ENCODE measurements at places on chromosomes 5 and 9. TPM values are rescaled to one million over a fixed set of nuclear protein-coding genes. Genes with fewer than 3 reads are reported as not detected.

GRCh38 chr9:71608825-71609447, 159.4 kb downstream of the CEMIP2 start:
- H3K27me3 ChIP-seq = peaks cover 10% of the 10 kb centered on the region
- peaks cover 3% of the 10 kb centered on the region for H3K4me1 ChIP-seq
- no peak for DNase-seq
- H3K36me3 ChIP-seq = no peaks in the 10 kb centered on the region
- H3K4me3 ChIP-seq = no peak overlapping the region
- no peak overlapping the region for H3K27ac ChIP-seq

GRCh38 chr5:126591549-126591948, 3.5 kb downstream of the ALDH7A1 start:
- H3K36me3 ChIP-seq = no peaks in the 10 kb centered on the region
- H3K4me3 ChIP-seq = no peak overlapping the region
- H3K4me1 ChIP-seq = peaks cover 12% of the 10 kb centered on the region
- no peak overlapping the region for H3K27ac ChIP-seq
- peaks cover 18% of the 10 kb centered on the region for H3K27me3 ChIP-seq

DNA sequence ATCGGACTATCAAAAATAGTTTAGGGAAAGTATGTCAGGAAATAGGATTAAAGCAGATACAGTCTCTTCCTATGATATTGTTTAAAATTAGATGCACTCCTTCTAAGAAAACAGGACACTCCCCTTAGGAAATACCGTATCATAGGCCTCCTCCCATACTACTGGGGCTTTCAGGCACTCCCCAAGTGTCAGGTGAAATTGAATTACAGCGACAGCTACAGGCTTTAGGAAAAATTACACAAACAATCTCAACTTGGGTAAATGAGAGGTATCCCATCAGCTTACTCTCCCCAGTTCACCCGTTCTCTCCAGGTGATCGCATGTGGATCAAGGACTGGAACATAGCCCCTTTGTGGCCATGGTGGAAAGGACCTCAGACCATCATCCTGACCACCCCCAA, 110.4 kb upstream of the EPB41L4A start:
- peaks cover 2% of the 10 kb centered on the region for H3K27me3 ChIP-seq
- no peak overlapping the region for H3K27ac ChIP-seq
- DNase-seq = no peak
- no peaks in the 10 kb centered on the region for H3K4me1 ChIP-seq
- no peaks in the 10 kb centered on the region for H3K36me3 ChIP-seq

DNA sequence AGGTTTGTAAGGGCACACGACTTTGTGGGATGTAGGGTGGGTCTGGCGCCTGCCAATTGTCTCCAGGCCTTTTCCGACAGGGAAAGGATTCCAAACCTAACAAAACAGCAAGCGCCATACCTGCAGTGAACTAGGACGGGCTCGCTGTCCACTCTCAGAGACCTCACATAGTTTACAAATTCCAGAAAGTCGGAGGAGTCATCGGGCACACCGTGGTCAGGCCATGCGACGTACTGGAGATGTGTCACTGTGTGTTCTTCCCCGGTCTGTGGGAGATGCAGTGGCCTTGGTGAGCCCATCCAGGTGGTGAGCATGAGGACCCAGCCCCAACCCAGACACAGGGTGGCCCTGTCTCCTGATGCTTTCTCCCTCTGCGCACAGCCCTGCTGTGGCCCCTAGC, 61.3 kb upstream of the EPB41L4B start:
- DNase-seq = no peak
- H3K27ac ChIP-seq = no peak overlapping the region
- peaks cover 1% of the 10 kb centered on the region for H3K27me3 ChIP-seq

DNA sequence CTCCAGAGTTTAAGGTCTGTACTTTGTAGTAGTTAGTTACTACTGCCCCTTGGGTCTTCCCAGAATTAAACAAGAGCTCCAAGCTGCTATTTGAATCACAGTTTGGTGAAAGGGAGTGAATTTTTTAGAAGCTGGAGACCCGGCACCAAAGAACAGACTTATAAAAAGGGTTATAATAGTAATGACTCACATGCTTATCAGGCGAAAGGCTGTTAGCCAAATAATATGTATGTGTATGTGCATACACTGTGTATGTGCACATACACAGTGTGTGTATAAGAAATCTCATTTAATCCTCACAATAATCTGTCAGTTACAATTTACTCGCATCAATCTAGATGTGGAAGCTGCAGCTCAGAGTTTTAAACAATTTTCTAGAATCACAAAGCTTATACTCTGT, 59.5 kb upstream of the ITGA1 start:
- DNase-seq = no peak
- H3K4me3 ChIP-seq = no peak overlapping the region
- no peaks in the 10 kb centered on the region for H3K27me3 ChIP-seq
- H3K27ac ChIP-seq = no peak overlapping the region
- H3K36me3 ChIP-seq = peaks cover 29% of the 10 kb centered on the region
- peaks cover 35% of the 10 kb centered on the region for H3K4me1 ChIP-seq

- peaks cover 78% of the 10 kb centered on the region for H3K36me3 ChIP-seq
- DNase-seq = no peak
- no peaks in the 10 kb centered on the region for H3K27me3 ChIP-seq
These were observed 62.9 kb downstream of the USP20 start for GRCh38 chr9:129898185-129898584.

DNA sequence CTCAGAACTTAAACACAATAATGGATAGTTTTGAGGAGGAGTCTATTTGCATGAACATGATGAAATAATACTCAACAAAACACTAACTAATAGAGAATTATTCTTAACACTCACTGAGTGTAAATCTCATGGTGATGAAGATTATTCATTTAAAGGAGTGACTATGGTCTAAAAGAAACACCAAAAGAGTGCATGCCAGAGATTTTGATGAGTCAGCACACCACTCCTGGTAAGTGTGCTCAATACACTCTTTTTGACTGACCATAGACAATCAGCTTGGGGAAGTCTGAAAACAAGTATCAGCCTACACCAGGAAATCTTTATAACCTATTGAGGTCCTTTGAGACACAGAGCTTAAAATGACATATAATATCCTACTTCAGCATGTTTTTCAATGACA, 6.8 kb upstream of the FST start:
- peaks cover 52% of the 10 kb centered on the region for H3K27me3 ChIP-seq
- no peaks in the 10 kb centered on the region for H3K36me3 ChIP-seq
- H3K27ac ChIP-seq = no peak overlapping the region
- H3K4me1 ChIP-seq = peaks cover 3% of the 10 kb centered on the region

DBH gene
- not detected for total RNA-seq
